ENCODE measurements at places on chromosomes 1 and 21.
A peak's percentile ranks its signal among the peaks of the same experiment; 100 is the strongest.

DNA sequence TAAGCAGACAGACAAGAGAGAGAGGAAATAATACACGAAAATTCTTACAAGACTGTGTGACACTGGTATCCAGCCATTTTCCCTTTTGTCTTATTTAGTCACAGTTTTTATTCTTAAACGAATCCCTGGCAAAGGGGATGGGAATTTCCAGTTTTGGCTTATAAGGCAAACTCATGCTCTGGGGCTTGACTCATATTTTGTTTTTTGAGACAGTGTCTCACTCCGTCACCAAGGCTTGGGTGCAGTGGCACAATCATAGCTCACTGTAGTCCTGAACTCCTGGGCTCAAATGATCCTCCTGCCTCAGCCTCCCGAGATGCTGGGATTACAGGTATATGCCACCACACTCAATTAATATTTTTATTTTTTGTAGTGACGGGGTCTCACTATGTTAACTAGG lies 31.9 kb downstream of the PTGER3 start:
- no peak for DNase-seq

GRCh38 chr1:39488012-39488545 lies 3.4 kb upstream of the BMP8A start:
- no peak for DNase-seq

GRCh38 chr1:110345480-110345879 lies 6.3 kb downstream of the RBM15 start:
- no peak for DNase-seq

DNA sequence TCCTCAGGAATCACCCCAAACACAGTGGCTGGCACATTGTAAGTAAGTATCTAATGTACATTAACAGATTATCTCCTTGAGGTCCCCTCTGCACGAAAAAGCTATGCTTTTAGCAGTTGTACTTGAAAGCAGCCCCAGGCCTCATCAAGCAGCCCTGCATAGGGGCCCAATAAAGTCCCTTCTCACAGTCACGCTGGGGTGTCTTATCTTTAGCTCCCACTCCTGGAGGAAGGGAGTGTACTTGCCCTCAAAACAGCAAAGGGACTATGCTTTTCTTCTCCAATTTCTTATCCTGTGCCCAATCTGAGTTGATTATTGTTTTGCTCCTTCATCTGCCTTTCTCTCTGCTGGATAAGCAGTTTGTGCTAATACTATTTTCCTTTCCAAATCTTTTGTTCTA lies 168.8 kb upstream of the PLXNA2 start:
- no peak for DNase-seq

GRCh38 chr1:63701187-63701586 lies 72.6 kb upstream of the ROR1 start:
- no peak for DNase-seq

GRCh38 chr1:36708587-36708986 lies 225.9 kb upstream of the CSF3R start:
- no peak for DNase-seq

GRCh38 chr1:22250724-22251123 lies 107.8 kb upstream of the WNT4 start:
- peak; percentile 79 for DNase-seq

GRCh38 chr1:2545754-2546514 lies 10.2 kb upstream of the TNFRSF14 start:
- peak; percentile 85 for DNase-seq
